NCI-H1048 (cell line): ENCODE measurements at places on chromosomes 1 and 21.

- DNase-seq = no peak
These were observed 73.1 kb upstream of the GJB5 start for GRCh38 chr1:34681480-34682451.

- DNase-seq = no peak
These were observed 26.6 kb downstream of the ABCG1 start for GRCh38 chr21:42245331-42246193.

GRCh38 chr1:112581586-112582192 lies 37.3 kb downstream of the ST7L start:
- no peak for DNase-seq

DNA sequence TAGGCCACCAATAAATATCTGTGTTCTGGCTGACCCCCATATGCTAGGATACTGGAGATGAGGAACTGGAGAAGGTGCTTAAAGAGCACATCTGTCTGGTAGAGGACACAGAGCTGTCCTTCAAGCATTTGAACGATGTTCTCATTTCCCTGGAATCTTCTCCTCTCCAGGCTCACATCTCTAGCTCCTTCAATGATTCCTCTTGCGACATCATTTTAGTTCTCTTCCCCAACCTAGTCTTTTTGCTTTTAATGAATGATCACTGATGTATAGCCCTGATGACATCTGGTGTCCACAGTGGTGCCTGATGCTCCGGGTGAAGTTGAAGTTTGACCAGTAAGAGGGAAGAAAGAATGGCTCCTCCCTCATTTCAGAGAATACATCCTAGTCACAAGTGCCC lies 80.8 kb upstream of the UBE2U start:
- DNase-seq = no peak

DNA sequence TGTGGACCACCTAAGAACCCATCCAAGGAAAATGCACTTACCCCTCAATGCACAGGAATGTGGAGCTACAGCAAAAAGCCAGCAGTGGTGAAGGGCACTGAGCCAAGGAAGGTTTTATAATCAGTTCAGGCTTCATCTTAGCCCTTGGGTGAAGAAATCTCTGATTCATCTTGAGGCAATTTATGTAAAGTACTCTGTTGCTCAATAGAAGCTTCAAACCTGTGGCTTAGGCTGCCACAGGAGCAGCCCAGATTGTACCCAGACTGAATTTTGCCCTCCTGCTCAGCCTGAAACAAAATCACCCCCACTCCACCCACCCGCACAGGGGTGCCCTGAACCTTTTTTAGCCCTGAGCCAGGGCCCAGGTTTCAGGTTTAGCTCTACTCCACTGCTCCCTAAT lies at the start of gene S100A12:
Gene S100A12 (minus strand): TSS at position 111 of the 400 bp plus-strand sequence. CDS start 1,029 bp downstream, outside the sequence.
- DNase-seq = no peak

- no peak for DNase-seq
These were observed 259.6 kb upstream of the RRP15 start for GRCh38 chr1:218025454-218025853.

DNA sequence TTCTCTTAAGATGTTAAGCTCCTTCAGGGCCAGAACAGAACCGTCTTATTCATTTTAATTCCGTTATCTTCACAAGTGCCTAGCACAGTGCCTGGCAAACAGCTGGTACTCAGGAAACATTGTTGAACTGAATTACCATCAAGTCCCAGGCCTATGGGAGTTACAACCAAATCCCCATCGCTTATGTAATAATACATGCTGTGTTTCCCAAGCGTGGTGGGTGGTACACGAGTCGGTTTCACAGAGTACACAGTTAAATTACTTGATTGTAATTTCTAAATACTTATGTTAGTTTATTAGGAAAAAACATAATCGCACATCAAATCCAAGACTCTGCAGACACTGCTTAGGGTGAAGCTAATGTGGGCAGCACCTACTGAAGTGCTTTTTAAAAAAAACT lies 1.0 kb downstream of the ANGEL2 start:
- DNase-seq = no peak

GRCh38 chr21:26099610-26100219 lies 70.9 kb downstream of the APP start:
- no peak for DNase-seq

GRCh38 chr1:35553851-35554250 lies 3.4 kb downstream of the KIAA0319L start:
- no peak for DNase-seq

DNA sequence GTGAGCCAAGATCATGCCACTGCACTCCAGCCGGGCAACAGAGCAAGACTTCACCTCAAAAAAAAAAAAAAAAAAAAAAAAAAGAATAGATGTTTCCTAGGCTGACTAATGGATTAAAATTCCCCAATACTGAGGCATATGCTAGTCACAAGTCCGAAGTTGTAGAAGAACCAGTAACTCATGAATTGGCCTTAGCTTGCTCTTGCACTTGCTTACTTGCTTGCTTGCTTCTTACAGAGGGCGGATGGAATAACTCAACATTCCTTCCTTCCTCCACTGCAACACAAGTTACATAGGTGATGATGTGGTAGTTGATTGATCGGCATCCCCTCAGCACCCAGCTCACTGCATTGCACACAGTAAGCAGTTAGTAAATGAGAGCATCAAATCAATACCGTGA lies 2.8 kb upstream of the TARS2 start:
- no peak for DNase-seq

GRCh38 chr1:150020711-150021110 lies 10.2 kb upstream of the OTUD7B start:
- no peak for DNase-seq

GRCh38 chr1:12053752-12054548 lies 9.2 kb upstream of the TNFRSF8 start:
- no peak for DNase-seq

- no peak for DNase-seq
These were observed 161.7 kb downstream of the SIPA1L2 start for GRCh38 chr1:232468249-232468648.

GRCh38 chr21:35963920-35964451 lies 96.3 kb downstream of the SETD4 start:
- DNase-seq = peak; percentile 46

GRCh38 chr1:65062339-65062738 lies 85.7 kb upstream of the AK4 start:
- no peak for DNase-seq

GRCh38 chr1:151326619-151327222 lies 495 bp downstream of the PI4KB start:
- DNase-seq = no peak

GRCh38 chr1:80776266-80776665 lies 1024.5 kb upstream of the ADGRL2 start:
- no peak for DNase-seq

DNA sequence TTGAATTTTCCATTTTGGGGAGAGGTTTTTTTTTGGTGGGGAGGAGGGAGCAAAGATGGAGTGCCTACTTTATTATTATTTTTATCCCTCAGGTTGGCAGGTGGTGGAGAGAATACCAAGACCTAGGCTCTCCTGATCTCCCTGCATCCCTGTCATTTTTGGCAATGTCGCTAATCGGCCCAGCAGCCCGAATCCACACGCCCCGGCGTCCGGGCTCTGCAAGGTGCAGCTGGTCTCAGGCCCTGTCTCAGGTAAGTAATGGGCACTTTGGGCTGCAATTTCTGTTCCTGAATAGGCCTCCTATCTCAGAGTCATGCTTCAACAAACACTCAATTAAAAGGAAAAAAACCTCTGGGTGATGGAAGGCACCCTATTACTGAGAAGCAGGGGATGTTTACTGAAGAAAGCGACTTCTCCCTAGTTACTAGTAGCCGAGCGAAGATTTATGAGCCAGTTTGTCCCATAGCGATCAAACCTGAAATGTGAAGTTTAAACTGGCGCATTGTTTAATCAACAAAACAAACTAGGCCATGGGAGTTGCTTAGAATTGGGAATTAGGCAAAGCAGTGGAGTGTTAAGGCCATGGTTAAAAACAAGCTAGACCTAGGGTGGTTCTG lies 137.8 kb downstream of the RWDD3 start:
- DNase-seq = no peak

- no peak for DNase-seq
These were observed 27.6 kb downstream of the SKI start for GRCh38 chr1:2255420-2256369.

GRCh38 chr1:23098463-23099170 lies 70.0 kb downstream of the LUZP1 start:
- peak; percentile 11 for DNase-seq

DNA sequence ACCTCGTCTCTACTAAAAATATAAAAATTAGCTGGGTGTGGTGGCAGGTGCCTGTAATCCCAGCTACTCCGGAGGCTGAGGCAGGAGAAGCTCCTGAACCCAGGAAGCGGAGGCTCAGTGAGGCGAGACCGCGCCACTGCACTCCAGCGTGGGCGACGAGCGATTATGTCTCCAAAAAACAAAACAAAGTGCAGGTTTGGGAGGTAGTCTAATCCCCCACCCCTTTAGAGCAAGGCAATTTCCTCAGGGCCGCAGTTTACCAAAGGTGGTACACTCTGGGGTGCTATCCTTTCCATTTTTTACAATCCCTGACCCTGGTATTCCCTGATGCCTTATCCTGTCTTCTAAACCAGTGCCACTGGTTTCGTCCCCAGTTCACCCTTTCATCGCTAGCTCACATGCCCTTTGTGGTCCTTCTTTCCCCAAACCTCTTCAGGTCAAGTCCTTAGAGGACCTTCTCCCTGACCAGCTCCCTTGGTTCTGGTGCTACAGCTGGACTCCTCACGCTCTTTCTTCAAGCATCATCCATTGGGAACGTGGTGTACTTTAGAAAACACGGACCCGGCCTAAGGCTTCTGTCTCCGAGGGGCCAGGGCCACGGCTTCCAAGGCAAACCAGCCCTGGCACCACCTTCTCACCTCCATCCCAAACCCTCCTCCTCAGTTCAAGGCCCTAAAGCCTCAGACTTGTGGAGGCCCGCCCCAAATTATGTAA lies 873 bp downstream of the IFT25 start:
- no peak for DNase-seq

DNA sequence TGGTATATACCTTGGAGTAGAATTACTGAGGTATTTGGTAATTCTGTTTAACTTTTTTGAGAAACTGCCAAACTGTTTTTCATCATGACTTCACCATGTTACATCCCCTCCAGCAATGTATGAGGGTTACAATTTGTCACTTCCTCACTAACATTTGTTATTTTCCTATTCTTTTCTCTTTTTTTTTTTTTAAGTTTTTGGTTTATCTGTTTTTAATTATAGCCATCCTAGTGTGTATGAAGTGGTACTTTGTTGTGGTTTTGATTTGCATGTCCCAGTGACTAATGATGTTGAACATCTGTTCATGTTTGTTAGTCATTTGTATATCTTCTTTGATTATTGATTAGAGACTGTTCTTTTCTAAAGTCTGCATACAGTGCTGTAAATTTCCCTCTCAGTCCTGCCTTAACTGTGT lies 147.3 kb downstream of the HS2ST1 start:
- DNase-seq = no peak

GRCh38 chr1:223123011-223123610 lies 19.9 kb downstream of the TLR5 start:
- DNase-seq = no peak

DNA sequence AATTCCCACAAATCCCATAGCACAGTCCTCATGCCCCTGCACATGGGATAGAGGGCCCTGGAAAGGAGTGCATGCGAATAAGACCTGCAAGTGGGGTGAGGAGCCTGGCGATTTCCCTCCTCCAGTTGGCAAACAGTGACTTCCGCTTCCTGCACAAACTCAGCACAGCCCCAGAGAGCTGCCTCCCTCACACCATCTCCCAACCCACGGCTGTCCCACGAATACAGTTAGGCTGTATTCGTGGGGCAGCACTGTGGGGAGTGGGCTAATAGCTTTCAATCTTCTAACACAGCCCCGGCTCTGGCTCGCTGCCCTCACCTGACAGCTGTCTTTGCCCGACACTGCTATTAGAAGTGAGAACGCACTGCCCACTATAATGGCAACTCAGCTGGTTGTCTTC lies 28.2 kb upstream of the CNTN2 start:
- DNase-seq = no peak

- no peak for DNase-seq
These were observed 142.5 kb downstream of the USP25 start for GRCh38 chr21:15872236-15872635.

- DNase-seq = no peak
These were observed 5.9 kb upstream of the MROH9 start for GRCh38 chr1:170929412-170929834.

DNA sequence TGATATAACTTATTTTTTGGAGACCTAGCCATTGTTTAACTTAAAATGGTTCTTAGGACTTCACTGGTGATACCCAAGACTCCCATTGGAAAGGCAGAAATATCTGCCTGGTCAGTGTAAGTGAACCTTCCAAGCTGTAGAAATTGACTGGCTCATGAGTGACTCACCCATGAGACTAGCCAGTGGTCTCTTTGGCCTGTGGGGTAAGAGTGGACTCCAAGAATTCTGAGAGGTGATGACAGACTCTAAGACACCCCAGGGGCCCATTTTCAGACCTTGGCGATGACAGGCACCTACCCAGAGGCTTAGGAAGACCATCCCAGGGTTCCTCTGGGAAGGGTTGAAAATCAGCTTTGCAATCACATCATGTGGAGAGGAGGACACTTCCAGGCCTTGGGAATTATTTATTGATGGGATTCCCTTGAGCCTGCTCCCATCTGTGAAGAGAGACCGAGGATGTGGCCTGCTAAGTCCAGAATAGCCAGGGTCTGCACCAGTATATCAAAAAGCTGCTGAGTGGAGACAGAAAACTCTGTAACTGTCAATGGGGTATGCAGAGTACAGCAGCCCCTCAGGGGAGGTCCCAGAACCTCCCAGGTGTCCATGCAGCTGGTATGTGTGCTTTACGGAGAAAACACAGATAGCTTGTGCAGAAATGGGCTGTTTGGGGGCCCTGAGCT lies 78.9 kb downstream of the KAZN start:
- no peak for DNase-seq

DNA sequence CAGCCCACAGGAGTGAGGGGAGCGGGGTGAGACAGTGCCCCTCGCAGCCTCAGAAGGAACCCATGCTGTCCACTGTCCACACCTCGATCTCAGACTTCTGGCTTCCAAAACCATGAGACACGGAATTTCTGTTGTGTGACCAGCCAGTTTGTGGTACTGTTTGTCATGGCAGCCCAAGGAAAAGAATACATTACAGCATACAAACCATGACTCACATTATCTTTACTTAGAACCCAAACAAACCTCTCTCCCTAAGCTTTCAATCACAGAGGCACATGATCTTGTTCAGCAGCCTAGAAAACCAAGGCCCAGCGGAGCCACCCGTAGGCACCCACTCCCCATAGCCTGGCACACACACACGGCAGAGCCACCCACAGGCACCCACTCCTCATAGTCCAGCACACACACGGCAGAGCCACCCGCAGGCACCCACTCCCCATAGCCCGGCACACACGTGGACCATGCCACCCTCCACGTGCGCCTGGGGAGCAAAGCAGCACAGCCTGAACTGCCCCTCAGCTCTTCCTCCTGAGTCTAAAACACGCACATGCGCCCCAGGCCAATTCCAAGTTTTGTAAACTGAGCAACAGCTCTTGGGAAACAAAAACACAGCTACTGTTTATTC lies 458 bp upstream of the KRTAP10-4 start:
- DNase-seq = no peak

- DNase-seq = no peak
These were observed 72.8 kb downstream of the ATF6 start for GRCh38 chr1:161838885-161839284.

DNA sequence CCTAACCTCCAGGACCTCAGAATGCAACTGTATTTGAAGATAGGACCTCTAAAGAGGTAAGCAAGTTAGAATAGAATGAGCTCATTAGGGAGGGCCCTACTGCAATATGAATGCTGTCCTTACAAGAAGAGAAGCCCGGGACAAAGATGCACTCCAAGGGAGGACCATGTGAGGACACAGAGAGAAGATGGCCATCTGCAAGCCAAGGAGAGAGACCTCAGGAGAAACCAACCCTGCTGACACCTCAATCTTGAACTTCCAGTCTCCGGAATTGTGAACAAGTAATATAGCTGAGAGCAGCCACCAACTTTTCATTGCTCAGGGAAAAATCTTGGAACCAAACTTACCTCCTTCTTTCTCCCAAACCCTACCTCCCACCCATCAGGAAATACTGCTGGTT lies 15.0 kb upstream of the GALNT2 start:
- no peak for DNase-seq
